ENCODE measurements at places on chromosomes 1 and 21.

DNA sequence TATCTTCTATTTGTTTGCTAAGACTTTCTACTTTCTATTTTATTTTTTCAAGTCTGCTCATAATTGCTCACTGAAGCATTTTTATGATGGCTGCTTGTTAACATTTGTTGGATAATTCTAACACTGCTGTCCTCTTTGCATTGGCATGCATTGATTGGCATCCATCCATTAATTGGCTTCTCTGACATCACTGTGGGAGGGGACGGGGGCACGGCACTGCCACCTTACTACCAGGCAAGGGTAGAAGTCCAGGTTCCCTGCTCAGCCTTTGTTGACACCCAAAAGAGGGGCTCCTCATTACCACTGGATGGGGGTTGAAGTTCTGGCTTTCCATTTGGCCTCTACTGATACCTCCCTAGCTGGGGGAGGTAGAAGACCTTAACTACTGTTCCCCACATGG, 11.5 kb upstream of the ABCG1 start:
- DNase-seq = no peak

DNA sequence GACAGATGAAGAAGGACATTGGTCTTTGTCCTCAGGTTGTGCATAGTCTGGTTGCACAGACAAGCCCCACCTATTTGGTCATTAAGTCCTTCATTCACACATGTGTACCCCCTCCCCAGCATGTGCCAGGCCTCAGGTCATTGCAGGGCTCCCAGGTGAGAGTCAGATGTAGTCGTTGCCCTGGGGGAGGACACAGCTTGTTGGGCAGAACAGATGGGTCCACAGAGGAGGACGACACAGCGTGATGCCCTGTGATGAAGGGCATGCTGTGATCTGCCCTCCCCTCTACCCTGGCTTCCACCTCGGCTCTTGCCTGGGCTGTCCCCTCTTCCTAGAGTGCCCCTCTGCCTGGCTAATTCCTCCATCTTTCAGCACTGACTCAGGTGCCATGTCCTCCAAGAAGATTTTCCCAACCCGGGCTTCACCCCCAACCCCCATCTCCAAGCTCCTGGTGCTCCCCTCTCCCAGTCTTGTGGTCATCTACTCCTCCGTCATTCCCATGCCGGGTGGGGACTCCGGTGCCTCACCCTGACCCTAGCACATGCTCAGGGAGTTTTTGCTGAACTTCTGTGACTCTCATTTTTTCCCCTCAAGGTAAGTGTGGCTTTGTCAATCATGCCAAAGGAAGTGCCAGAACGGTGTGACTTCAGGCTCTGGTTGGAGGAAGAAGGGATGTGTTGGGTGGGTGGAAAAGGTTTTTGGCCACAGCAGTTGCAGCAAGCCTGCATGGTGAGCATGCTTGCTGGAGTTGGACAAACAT, 220.5 kb downstream of the FOXD2 start:
- DNase-seq = no peak

GRCh38 chr1:64845831-64846425, 101.1 kb downstream of the RAVER2 start:
- no peak for DNase-seq

DNA sequence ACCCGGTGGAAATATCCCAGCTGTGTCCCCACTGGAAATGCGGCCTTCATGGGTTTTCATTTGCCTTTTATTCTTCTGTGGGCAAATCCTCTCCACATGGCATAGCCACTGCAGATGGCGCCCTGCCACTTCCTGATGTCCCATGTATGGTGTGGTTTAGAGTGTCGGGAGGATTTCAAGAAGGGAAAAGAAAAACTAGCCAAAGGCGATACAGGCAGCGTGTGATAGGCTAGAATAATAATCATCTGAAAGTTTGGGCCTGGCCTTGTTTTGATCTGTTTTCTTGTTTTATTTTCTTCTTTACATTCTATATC, 123.6 kb downstream of the PEX14 start:
- no peak for DNase-seq

GRCh38 chr21:26715878-26716506, 129.2 kb downstream of the ADAMTS1 start:
- DNase-seq = no peak

DNA sequence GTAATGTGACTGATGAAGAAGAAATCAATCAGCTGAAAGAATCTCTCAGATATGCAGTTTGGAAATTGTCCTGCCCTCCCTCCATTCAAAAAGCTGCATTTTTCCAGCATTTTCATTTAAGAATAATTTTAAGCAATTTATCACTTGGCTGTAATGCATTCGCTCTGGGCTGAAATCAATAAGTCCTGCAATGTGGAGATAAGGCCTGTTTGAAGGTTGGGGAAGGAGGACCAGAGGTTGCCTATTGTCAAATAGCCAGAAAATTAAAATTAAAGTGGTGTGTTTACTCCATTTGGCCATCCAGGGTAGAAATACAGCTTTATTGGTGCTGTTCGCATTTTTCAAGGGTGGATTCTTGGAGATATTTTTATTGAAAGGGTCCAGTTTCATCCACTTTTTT, 187.6 kb upstream of the NFIA start:
- no peak for DNase-seq

- DNase-seq = no peak
Measured at GRCh38 chr1:150165622-150166612, 16.2 kb downstream of the PLEKHO1 start.

GRCh38 chr1:51482881-51483280, 36.2 kb downstream of the EPS15 start:
- DNase-seq = no peak

DNA sequence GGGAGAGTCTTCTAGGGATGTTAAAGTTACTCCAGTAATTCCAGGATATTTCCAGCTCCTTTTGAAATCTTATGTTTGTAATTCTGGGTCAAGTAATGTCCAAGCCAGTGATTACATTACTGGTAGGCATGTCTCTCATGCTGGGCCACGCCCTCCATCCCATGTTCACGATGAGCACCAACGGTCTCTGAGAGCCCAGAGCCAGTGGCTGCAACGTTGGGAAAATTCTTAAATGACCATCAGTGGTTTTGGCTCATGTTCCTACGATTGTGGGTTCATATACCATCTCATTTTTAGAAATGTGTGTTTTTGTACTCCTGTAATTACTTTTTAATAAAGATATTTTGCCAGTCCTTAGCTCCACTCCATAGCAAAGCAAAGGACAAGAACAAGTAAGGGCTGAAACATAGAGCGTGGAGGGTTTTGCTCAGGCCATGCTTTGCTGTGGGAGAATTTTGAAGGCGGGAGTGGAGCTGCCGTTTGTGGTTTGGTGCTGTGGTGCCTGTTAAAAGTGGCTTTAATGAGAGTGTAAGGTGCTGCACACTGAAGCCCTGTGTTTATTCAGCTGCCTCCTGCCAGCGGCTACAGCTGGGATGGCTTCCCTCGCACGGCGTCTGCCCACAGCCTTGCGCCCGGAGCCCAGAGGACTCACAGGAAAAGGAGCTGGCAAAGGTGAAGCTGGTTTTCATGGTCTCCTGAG, 28.9 kb downstream of the VANGL1 start:
- no peak for DNase-seq

- DNase-seq = no peak
Measured at GRCh38 chr1:179298952-179299351, 5.4 kb downstream of the SOAT1 start.

DNA sequence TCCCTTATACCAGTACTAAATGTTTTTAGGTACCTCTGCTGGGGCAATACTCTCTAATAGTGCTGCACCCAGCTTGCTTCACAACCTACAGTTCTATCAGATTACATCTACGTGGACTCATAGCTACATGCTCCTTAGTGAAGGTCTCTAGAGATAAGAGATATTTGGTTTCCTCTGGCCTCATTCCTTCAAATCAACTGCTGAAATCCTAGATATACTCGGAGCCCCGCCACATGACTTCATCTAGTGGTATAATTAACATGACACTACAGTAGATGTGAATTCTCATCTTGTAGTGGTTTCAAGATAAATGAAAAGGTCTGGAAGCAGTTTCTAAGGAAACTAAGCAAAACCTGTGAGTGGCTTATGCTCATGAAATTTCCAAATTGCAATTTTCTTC, 115.4 kb downstream of the SMYD2 start:
- no peak for DNase-seq

- no peak for DNase-seq
Measured at GRCh38 chr1:208885060-208885459, 640.9 kb upstream of the PLXNA2 start.

- DNase-seq = no peak
Measured at GRCh38 chr21:45588086-45588825, 46.0 kb upstream of the SLC19A1 start.

DNA sequence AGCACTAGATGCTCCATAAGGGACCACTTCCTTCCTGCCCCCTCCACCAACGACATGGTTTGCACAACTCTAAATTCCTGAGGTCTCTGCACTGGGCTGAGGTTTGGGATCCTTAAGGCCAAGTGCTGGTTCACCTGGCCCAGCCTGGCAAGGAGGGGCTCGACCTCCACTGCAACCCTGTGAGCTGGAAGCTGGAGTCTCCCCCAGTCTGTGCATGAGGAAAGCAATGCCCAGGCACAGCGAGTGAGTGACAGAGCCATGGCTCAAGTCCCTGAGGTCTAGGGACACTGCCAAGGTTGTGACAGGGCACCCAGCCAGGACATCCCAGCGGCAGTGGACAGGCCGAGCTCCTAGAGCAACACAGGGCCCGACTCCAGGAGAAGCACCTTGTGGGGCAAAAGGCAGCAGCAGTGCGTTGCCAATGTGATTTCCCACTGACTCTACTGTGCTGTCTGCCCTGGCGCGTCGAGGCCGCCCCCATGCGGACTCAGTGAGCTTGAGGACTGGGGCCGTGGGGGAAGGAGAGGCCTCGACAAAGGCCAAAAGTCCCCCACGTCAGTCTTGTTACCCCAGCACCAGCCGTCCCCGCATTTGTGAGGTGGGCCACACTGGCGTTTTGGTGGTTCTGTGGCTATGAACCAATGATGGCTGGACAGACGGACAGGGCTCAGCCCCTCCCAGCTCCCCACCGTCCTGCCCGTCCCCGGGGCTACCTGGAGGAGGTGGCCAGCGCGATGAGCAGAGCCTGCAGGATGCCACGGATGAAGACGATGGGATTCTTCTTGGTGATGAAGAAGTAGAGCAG, 30.0 kb downstream of the PODN start:
- DNase-seq = no peak

- DNase-seq = peak; percentile 62
Measured at GRCh38 chr1:230867903-230868735, at the start of gene C1orf198. TSS of gene C1orf198 (minus strand) at chr1:230868521. CDS start at chr1:230868512, 9 bp downstream.

GRCh38 chr1:55586771-55587170, 371.6 kb upstream of the USP24 start:
- no peak for DNase-seq

GRCh38 chr21:42929969-42930368, 4.5 kb upstream of the ERVH48-1 start:
- no peak for DNase-seq

- no peak for DNase-seq
Measured at GRCh38 chr1:212074313-212074712, 38.8 kb downstream of the DTL start.

DNA sequence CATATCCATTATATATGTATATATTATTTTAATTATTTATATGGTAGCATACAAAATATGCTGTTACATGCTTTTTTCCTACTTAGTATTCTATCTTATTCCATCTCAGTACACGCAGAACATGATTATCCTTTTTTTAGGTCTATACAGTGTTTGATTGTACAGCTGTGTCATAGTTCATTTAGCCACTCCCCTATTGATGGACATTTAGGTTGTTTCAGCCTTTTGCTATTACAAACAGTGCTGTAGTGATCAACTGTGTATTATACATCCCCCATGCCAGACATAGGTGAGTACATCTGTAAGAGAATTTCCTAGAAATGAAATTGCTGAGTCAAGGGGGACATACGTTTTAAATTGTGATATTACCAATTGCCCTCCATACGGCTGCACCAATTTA, 15.6 kb downstream of the LACTBL1 start:
- no peak for DNase-seq

GRCh38 chr1:50488876-50489275, 65.6 kb upstream of the DMRTA2 start:
- DNase-seq = no peak

DNA sequence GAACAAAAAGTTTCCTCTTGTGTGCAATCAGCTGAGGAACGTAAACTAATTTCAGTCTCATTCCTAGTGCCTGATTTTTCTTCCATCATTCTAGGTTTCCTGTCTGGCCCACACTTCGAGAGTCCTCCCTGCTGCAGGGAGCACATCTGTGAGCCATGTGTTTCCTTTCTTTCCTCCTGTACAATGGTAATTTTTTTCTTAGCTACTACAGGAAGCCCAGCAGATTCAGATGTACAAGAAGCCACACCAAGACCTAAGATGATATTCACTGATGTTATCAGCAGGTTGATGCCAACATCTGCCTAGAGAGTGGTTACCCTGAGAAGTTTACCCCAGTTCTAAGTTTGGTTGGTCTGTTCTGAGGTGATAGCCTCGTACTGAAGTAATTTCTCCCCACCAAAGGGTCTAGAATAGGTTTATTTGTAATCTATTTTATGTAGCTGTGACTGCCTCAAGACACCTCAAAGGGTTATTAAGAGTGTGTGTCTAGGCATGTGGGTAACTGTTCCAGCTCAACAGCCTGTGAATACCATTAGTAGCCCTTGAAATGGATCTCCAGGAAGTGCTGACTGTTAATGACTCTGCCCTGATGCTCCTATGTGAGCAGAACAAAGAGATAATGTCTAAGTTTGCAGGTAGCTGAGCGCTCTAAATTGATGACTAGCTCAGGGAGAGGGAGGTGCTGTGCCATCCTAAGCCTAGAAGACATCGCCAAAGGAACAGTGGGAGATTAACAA, 31.7 kb upstream of the CLDN14 start:
- no peak for DNase-seq

DNA sequence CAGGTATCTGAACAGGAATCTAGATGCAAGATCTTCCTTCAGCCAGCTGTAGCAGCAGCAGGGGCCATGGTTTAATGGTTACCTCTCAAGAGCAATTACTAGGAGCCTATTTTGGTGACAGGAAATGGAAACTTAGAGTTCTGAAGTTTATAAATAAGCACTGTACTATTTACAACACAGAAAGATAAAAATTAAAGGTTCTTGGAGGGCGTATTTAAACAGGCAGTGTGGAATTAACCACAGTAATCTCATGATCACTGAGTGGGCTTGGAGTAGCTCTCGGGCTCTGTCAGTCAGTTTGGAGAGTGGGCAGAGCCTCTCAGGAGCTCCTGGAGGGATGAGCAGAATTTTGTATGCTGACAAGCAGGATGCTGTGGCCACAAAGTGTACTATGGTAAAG, 10.2 kb upstream of the FCRL5 start:
- DNase-seq = no peak

DNA sequence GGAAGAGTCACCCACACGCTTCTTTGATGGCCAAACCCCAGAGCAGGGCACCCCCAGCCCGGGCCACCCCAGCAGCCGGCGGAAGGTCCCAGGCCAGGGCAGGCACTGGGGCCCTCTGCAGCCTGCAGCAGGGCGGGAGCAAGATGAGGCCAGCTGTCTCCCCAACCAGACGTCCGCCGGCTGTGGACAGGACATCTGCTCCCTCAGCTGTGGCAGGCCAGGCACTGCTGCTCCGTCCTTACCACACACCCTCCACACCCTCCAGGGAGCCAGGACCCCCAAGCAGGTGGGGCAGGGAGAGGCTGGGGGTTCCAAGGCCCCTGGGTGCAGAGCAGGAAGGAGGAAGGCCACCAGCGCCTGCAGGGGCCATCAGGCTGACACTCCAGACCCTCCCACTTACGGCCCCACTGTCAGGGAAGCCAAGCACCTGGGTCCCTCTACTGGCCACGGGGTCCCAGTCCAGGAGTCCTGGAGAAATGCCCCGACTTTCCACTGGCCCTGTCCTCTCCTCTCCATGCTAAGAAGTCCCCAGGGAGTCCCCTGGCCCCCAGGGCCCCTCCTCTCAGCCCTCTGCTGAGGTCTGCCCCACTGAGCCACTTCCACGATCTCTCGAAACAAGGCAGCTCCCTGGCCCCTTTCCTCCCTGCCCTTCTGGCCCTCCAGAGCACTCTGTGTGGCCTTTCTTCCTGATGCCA, 5.6 kb downstream of the WNT9A start:
- DNase-seq = no peak

All from stimulated activated CD8-positive, alpha-beta memory T cell treated with anti-CD3 and anti-CD28 coated beads, Interleukin-7, amount 100 ng/mL, for 1 hour (primary cell).